ENCODE measurements at places on chromosomes 11 and 22.
A peak's percentile ranks its signal among the peaks of the same experiment; 100 is the strongest.

- DNase-seq, result no peak
These were observed 9.8 kb upstream of the APOL6 start for GRCh38 chr22:35638410-35638809.

DNA sequence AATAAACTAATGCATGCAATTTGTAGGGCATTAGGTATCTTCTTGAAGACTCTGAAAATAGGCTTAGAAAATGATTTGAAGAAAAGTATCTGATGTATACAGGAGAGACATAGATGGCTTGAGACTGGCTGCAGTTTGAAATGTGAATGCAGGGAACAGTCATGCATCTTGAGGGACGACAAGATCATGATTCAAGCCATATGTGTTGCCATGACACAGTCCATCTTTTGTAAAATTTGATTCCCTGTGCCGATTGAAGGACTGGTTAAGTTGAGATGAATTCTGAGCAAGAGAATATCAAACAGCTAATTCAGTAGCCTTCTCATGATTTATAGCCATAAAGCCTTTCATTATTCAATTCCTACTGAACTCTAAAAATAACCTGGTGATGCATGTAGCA, 231.6 kb downstream of the CASP12 start:
- no peak for DNase-seq

DNA sequence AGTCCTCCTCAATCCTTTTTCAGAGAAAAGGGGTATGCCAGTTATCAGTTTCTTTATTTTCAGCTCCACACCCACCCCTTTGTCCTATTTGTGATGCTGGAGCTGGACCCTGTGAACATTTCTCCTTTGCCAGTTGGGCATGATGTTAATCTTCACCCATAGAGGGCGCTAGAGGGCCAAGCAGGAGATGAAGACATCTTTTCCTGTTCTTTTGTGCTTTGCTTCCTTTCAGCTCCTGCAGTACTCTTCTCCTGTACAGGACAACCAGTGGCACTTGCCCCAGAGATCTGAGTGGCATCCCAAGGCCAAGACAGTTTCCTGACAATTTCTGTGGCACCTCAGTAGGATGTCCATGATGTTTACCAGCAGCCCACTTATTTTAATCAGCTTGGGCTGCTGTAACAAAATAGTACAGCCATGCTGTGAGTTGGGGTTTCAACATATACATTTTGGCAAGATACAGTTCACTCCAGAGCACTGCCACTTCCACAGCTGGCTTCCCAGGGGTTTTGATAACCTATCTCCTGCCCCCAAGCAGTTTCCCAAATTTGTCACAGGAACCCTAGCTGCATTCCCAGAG, 4.6 kb downstream of the SAA2 start:
- peak; percentile 29 for DNase-seq

DNA sequence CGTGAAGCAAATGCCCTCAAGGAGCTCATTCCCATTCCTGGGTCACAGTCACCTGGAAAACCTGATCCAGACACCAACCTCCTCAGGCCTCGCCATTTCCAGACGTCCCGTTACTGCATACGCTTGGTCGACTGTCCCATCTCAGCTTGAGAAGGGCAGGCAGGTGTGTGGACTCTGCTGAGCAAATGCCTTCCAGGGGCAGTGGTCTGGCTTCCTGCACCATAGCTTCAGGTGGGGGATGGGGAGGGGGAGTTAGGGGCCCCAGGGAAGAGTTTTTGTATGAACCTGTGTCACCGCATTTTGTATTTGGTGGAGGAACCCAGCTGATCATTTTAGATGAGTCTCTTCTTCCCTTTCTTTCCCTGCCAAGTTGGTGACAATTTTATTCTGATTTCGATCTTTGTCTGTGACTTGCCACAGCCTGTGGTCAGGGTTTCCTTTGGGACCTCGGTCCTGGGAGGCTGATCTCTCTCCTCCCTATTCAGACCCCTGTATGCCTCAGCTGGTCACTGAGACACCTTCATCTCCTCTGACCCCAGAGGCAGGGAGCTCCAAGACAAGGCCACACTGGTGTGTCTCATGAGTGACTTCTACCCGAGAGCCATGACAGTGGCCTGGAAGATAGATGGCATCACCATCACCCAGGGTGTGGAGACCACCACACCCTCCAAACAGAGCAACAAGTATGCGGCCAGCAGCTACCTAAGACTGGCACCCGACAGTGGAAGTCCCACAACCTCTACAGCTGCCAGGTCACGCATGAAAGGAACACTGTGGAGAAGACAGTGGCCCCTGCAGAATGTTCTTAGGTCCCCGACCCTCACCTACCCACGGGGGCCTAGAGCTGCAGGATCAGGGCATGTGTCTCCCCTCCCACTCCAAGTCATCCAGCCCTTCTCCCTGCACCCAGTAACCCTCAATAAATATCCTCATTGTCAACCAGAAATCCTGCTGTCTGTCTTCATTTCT, 22.9 kb downstream of the IGLL5 start:
- no peak for DNase-seq

- DNase-seq, result no peak
These were observed 573.5 kb downstream of the TBC1D22A start for GRCh38 chr22:47335958-47336357.
